Smooth muscle cell of the pulmonary artery (primary cell): ENCODE measurements at places on chromosomes 11 and 22. TPM values are rescaled to one million over a fixed set of nuclear protein-coding genes. Genes with fewer than 3 reads are reported as not detected.

Gene BAIAP2L2
- total RNA-seq = 0.39 and 0.69 TPM in 2 replicates

Gene SPA17
- 3.9 and 5.7 TPM in 2 replicates for total RNA-seq

Gene KLHL35
- total RNA-seq = 3.6 and 4.6 TPM in 2 replicates

Gene VSIG10L2
- total RNA-seq = not detected in 2 replicates

Gene MRGPRF
- 20.2 and 65.7 TPM in 2 replicates for total RNA-seq

Gene CABP4
- under 0.01 TPM in 1 of 2 replicates, not detected in the other for total RNA-seq

Gene FREY1
- total RNA-seq = 1.5 and 1.6 TPM in 2 replicates

Gene MMP20
- total RNA-seq = not detected in 2 replicates

Gene C11orf86
- not detected in 2 replicates for total RNA-seq

Gene TMEM138
- total RNA-seq = 23.6 and 24.1 TPM in 2 replicates

Gene VPREB3
- total RNA-seq = not detected in 2 replicates

Gene SYT13
- total RNA-seq = under 0.01 TPM in 1 of 2 replicates, not detected in the other

Gene DEFB131B
- total RNA-seq = not detected in 2 replicates

Gene OTOG
- total RNA-seq = not detected in 2 replicates

Gene EIF3D
- total RNA-seq = 275 and 338 TPM in 2 replicates

Gene MYOD1
- total RNA-seq = not detected in 2 replicates

Gene OR51I1
- total RNA-seq = not detected in 2 replicates

Gene FXYD6
- 0.10 and 0.26 TPM in 2 replicates for total RNA-seq

Gene OR52I1
- total RNA-seq = not detected in 2 replicates

Gene SLC22A9
- not detected in 2 replicates for total RNA-seq

Gene PARVG
- total RNA-seq = 0.13 TPM in 1 of 2 replicates, not detected in the other

Gene MLC1
- 0.43 and 3.6 TPM in 2 replicates for total RNA-seq

Gene TYR
- not detected in 2 replicates for total RNA-seq

Gene SLC5A1
- total RNA-seq = not detected in 2 replicates

Gene ZNRD2
- total RNA-seq = 31.5 and 37.9 TPM in 2 replicates

Gene MRPL49
- 39.9 and 55.2 TPM in 2 replicates for total RNA-seq

Gene DUSP8
- total RNA-seq = 0.78 and 1.2 TPM in 2 replicates

Gene KRTAP5-2
- total RNA-seq = not detected in 2 replicates

Gene GVQW3
- 1.4 and 1.9 TPM in 2 replicates for total RNA-seq

Gene SEC14L6
- total RNA-seq = 0.20 and 0.40 TPM in 2 replicates

Gene FBLN1
- total RNA-seq = 150 and 215 TPM in 2 replicates

Gene BTG4
- not detected in 2 replicates for total RNA-seq

Gene ACTN3
- 0.07 TPM in 1 of 2 replicates, not detected in the other for total RNA-seq

Gene CRYBA4
- total RNA-seq = not detected in 2 replicates

Gene MN1
- 12.8 and 13.3 TPM in 2 replicates for total RNA-seq

Gene MUC15
- not detected in 2 replicates for total RNA-seq

Gene MGAT3
- 1.3 and 4.2 TPM in 2 replicates for total RNA-seq

Gene DDTL
- 0.76 and 0.85 TPM in 2 replicates for total RNA-seq

Gene LINC01488
- total RNA-seq = not detected in 2 replicates

Gene TIMP3
- total RNA-seq = 195 and 249 TPM in 2 replicates

Gene EHBP1L1
- total RNA-seq = 97.6 and 153 TPM in 2 replicates

Gene HRAS
- total RNA-seq = 46.1 and 53.3 TPM in 2 replicates

Gene CHRNA10
- total RNA-seq = 0.79 and 1.1 TPM in 2 replicates

Gene KIF18A
- total RNA-seq = 3.8 and 6.8 TPM in 2 replicates

Gene OR10A2
- total RNA-seq = not detected in 2 replicates

Gene RIBC2
- 0.20 and 0.46 TPM in 2 replicates for total RNA-seq

Gene SCARF2
- total RNA-seq = 41.4 and 64.6 TPM in 2 replicates

Gene TPBGL
- total RNA-seq = under 0.01 TPM in 1 of 2 replicates, not detected in the other

Gene TENM4
- 42.4 and 66.9 TPM in 2 replicates for total RNA-seq

Gene OR8B12
- not detected in 2 replicates for total RNA-seq

Gene ACRV1
- total RNA-seq = not detected in 2 replicates

Gene ZP1
- total RNA-seq = 0.36 and 0.98 TPM in 2 replicates

Gene NELL1
- total RNA-seq = not detected in 2 replicates

Gene OR10A6
- 0.03 TPM in 1 of 2 replicates, not detected in the other for total RNA-seq

Gene NCAM1
- 1.6 and 3.8 TPM in 2 replicates for total RNA-seq

Gene TRIM29
- total RNA-seq = 0.20 and 0.33 TPM in 2 replicates
